Suppressor macrophage treated with lipopolysaccharide for 4 hours (primary cell): ENCODE measurements at places on chromosomes 16 and 17.

GRCh38 chr17:60039114-60039846, 39.4 kb downstream of the HEATR6 start:
- DNase-seq: no peak

DNA sequence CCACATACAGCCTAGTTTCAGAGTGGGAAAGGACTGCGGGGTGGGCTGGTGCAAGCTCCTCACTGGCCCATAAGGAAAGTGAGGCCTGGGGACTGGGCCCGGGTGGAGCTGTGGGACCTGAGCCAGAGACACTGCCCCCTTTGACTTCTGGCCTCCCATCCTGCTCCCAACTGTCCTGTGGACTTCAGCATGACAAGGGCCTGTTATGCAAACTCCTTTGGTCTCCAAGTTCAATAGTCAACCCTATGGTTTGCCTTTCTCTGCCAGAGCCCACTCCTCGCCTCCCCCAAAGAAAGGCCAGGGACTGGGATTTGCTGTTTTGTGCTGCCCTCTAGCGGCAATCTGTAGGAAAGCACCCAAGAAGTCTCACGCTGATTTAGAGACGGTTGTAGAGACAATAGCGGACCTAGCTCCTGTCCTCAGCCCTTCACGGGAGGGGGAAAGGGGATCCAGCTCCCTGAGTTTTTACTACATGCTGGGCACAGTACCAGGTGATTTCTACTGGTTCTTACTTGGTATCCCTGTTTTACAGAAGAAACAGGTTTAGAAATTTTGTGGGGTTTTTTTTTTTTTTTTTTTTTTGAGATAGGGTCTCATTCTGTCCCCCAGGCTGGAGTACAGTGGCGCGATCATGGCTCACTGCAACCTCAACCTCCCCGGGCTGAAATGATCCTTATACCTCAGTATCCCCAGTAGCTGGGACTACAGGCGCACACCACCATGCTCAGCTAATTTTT, 1.2 kb upstream of the TLCD3B start:
- DNase-seq: peak; percentile 73

- DNase-seq: peak; percentile 88
Measured at GRCh38 chr17:30600060-30600829, 123.0 kb downstream of the GOSR1 start.

- no peak for DNase-seq
Measured at GRCh38 chr16:1291576-1291974, 17.9 kb upstream of the UBE2I start.

- DNase-seq: peak; percentile 9
Measured at GRCh38 chr16:12573730-12574383, 229.8 kb downstream of the CPPED1 start.

DNA sequence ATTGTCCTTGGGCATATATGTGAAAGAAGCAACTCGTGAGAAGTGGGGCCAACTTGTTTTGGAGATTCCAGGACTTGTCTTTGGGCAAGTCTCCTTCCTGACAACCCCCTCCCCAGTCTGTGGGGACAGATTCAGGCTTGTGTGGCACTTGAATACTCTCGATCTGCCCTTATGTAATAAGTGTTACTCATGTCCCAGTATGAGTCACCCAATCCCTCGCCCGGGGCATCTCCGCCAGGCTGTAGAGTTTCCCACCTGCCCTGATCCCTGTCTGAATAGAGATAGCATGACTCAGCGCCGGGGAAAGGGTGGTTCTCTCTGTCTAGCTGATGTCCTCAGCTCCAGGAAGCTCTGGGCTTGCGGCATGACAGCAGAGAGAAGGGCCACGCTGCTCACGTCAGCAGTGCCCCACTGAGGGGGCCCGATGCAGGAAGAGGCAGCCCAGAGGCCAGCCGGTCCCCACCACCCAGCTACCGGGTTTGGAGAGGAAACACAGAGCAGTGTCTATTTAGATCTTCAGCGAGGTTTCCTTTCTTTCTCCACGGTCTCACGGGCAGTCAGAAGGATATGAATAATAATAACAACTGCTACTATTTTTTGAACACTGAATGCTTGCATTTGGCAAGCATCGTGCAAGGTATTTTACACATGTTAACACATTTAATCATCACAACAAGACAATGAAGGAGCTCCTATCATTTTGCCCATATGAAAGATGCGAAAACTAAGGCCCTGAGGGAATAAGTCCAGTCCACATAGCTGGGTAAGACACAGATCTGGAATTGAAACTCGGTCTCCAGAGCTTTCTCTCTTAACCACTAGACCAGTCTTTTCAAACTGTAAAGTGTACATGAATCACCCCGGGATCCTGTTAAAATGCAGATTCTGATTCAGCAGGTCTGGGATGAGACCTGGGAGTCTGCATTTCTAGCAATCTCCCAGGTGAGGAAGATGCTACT, 426.7 kb upstream of the MAF start:
- DNase-seq: peak; percentile 59

GRCh38 chr17:16933317-16934132, 38.4 kb downstream of the TNFRSF13B start:
- no peak for DNase-seq

DNA sequence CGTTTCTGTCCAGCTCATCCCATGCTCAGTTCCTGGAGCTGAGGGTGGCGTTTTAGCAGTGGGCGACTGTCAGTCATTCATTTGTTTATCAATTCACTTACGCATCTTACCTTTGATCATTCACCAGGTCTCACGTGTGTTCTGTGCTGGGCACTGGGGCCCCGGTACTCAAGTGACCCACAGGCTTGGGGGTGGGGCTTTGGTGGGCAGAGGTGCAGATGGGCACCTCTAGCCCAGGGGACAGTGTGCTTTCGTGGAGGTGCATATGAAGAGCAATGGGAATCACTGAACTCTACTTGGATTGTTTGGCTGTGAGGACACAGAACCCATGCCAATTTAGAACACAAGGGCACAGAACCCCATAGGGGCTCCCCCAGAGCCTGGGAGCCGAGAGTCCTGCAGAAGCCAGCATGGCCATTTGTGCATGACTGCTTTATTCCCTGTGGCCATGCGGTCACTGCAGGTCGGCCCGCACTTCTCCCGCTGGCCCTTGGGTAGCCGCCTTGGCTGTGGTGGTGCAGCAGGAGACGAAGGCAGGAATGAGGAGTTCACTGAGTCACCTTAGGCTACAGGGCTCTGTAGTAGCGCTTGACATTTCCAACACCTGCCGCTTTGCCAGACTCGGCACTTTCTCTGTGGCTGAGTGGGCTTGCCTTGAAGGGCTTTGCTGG, 144.6 kb downstream of the SNX29 start:
- no peak for DNase-seq

GRCh38 chr17:17892009-17892408, 55.2 kb upstream of the SREBF1 start:
- no peak for DNase-seq

GRCh38 chr16:50284131-50284911, 18.0 kb downstream of the ADCY7 start:
- DNase-seq: no peak

GRCh38 chr17:9175700-9176467, 154.6 kb downstream of the NTN1 start:
- DNase-seq: no peak
